Suprapubic skin (tissue), 4 donors: ENCODE measurements at places on chromosomes 12 and 14.

DNA sequence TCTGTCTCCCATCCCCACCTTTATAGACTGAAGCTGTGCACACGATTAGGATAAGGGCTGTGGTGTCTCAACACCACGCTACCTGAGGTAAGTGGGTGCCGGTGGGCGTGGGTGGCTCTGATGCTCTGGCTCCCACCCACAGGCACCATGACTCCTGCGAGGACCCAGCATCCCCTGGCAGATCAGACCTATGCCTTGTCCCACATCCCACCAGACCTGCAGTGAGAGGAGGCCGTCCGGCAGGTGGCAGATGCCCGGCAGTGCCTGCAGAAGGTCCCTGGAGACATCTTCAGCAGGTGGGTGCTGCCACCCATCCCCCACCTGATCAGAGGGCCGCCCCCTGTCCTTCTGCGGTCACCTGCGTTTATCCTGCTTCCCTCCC is 104.4 kb upstream of the PRB2 start:
- DNase-seq = no peak

GRCh38 chr12:92294676-92295440 is 149.2 kb upstream of the BTG1 start:
- no peak for DNase-seq

- DNase-seq = no peak
These were observed 39.6 kb upstream of the YY1 start for GRCh38 chr14:100199240-100199860.

DNA sequence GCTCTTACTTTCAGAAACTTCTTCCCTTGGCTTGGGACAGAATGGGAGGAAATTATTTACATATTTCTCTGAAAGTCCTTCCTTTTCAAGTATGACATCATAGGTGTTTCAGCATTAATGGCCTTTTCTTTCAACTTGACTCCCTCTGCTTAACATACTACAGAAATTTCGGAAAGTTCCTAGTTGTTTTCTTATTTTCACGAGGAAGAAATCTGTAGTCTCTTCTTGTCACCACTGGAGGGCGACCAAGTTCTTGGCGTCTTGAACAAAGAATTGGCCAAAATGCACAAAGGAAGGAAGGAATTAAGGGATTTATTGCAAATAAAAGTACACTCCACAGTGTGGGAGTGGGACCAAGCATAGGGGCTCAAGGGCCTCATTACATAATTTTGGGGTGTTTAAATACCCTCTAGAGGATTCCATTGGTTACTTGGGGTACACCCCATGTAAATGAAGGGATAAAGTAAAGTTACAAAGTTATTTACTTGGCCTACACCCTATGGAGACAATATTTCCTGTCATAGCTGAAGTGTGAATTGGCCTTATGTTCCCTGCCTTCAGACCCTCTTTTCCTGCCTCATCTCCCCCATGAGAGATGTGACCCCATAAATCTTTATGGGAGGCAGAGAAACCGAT is 70.4 kb downstream of the RPL10L start:
- no peak for DNase-seq

DNA sequence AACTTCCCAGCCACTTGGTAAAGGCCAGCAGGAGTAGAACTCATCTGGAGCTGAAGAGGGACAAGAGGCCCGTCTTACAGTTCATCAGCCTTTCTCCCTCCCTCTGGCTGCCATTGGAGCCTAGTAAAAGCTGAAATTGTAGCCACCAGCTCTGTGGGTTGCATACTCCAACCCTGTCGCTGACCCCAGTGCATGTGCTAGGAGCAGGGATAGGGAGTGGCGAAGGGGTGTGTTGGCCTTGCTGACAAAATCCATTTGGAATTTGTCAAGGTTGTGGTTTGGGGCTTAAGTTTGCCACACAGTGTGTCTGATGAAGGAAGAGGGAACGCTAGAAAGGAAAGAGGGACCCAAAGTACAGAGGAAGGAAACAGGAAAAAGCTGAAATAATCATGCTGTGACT is 4.0 kb upstream of the ARF3 start:
- DNase-seq = no peak

DNA sequence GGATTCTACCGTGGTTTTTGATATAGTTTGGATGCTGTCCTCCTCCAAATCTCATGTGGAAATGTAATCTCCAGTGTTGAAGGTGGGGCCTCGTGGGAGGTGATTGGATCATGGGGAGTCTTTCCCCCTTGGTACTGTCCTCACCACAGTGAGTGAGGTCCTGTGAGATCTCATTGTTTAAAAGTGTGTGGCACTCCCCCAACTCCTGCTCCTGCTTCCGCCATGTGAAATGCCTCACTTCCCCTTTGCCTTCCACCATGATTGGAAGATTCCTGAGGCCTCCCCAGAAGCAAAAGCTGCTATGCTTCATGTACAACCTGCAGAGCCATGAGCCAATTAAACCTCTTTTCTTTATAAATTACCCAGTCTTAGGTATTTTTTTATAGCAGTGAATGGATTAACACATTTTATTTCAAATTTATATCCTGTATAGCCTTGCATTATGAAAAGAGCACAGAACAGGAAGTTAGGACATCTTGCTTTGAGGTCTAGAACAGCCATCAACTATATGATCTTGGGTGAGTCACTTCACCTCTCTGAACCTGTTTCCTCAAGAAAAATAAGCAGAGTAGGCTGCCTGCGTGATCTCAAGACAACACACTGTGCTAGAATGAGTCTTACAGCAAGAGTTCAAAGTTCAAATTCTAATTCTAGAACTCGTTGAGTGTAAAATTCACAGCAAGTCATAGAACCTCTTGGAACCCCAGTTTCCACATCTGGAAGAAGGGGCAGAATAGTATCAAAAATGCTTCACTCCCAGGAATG is 160.9 kb upstream of the EEA1 start:
- DNase-seq = no peak

- DNase-seq = no peak
These were observed at the start of gene SIX1 for GRCh38 chr14:60648934-60649874. Gene SIX1, minus strand, starts transcription at chr14:60649477. Its CDS starts 288 bp downstream, at chr14:60649189.
